ENCODE measurements at places on chromosomes 11 and 22.

GRCh38 chr11:75475767-75476650, 43.0 kb upstream of the KLHL35 start:
- DNase-seq: no peak

DNA sequence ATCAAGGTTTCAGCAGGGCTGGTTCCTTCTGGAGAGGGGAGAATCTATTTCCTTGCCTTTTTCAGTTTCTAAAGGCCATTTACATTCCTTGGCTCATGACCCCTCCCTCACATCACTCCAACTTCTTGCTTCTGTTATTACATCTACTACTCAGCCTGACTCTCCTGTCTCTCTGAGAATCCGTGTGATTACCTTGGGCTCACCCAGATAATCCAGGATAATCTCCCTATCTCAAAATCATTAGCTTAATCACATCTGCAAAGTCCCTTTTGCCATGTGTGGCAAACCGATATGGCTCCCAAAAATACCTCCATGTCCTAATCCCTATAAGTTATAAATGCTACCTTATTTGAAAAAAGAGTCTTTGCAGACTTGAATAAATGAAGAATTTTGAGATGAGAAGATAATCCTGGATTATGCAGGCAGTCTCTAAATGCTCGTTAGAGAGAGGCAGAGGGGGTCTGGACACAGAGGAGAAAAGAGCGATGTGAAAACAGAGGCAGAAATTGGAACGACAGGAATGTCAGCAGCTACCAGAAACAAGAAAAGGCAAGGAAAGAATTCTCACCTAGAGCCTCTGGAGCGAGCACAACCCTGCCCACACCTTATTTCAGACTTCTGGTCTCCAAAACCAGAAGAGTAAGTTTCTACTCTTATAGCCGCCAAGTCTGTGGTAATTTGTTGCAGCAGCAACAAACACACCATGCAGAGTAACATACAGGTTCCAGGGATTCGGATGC, 23.6 kb upstream of the ARHGAP32 start:
- DNase-seq: no peak

- no peak for DNase-seq
Observed at GRCh38 chr11:74288911-74289310, 22.5 kb downstream of the P4HA3 start.

DNA sequence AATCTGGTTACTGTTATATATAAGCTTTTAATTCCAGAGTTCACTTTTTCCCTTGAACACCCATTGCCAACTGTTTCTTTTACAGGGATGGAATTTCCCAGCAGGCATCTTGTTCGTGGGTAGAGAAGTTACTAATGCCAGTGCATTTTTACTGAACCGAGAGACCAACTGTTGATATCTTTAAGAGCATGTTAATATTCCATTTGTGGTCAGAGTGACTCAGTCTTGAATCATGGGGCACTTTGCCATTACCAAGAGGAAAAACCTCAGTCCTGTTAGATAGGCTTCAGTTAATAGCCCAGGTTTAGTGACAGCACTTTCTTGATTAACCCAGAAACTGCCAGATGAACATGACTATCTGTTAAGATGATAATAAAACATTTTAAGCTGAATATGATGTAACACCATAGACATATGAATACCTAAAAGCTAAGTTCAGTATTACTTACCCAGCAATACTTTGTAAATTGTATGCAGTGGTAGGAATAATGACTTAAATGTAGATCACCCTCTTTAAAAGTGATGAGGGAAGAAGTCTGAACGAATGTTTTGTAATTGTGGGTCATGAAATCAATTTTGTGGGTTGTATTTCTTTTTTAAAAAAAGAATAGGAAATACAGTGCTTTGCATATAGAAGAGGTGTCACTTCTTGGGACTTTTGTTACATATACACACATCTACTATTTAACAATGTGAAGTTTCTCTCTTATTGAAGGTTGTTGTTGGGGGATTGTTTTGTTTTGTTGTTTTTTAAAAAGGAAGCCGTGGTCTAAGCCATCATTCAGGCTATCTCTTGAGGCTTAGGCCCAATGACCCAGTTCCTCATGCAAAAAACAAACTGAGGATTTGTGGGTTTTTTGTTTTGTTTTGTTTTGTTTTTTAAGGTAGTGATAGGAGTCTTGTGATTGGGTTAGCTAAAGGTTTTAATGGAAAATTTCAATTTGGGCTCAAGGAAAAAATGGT, 79.2 kb upstream of the GRIK4 start:
- DNase-seq: no peak

DNA sequence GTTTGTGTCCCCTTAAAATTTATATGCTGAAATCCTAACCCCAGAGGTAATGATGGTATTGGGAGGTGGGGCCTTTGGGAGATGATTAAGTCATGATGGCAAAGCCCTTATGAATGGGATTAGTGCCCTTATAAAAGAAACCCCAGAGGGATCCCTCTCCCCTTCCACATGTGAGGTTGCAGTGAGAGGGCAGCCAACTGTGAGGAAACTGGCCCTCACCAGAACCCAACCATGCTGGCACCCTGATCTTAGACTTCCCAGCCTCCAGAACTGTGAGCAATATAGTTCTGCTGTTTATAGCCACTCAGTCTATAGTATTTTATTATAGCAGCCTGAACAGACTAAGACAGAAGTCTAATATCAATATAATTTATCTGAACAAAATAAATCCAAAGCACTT, 27.1 kb upstream of the RRAS2 start:
- no peak for DNase-seq

- DNase-seq: no peak
Observed at GRCh38 chr11:83970061-83970671, 684.0 kb upstream of the CCDC90B start.

DNA sequence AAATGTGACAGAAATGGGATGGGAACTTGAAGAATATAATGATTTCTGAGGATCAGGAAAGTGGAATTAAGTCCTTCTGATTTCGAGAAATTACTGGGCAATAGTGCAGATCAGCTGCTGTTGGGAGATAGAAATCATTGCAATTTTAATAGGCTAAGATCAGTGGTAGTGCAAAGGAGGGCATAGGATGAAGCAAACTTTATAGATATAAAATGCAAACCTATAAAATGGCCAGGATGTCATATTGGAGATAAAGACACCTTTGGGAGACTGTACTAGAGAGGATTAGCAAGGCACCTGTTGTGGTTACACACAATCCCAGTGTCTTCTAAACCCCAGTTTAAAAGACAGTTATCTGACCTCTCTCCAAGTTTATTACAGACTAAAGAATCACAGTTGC, 6.5 kb upstream of the MS4A7 start:
- DNase-seq: no peak

DNA sequence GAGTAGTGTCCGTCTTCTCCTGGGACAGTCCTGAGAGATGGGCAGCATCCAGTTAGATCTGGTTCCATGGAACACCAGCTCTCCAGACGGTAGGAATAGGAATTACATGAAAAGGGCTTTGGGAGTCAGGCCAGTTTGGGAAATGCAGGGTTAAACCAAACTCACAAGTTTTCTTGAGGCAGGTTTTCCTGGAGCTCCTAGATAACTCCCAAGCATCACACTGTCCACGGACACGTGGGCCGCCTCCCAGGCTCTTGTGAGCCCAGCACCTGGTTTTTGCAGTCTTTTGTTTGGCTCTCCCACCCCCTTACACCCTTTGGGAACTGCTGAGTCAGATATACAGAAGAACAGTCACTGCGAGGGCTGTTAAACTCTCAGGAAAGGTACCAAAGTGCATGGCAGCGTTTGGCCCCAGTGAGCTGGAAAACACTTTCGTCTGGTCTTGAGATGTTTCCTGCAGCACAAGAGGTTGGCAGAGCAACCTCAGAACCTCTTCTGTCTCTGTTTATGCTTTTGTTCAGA, 90.0 kb downstream of the BCR start:
- no peak for DNase-seq

DNA sequence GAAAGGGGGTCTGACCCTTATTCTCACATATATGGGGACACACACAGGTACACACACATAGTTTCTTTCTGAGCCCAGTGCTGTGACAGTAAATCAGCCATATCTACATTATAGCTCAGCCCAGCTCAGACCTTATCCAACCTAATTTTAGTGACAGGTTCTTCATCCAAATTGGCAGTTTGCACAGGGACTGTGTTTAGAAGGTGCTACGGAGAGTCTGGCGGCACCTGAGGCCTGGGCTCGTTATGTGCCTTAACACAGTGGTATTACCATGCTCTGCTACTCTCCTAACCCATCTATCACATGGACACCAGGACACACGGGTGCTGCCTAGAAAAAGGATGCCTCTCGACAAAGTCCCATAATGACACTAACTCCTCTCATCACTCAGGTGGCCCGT, 109.3 kb downstream of the GALNT18 start:
- no peak for DNase-seq

- DNase-seq: no peak
Observed at GRCh38 chr11:86815726-86816125, 15.4 kb downstream of the PRSS23 start.

GRCh38 chr11:106957030-106957482, 61.2 kb downstream of the GUCY1A2 start:
- DNase-seq: no peak

DNA sequence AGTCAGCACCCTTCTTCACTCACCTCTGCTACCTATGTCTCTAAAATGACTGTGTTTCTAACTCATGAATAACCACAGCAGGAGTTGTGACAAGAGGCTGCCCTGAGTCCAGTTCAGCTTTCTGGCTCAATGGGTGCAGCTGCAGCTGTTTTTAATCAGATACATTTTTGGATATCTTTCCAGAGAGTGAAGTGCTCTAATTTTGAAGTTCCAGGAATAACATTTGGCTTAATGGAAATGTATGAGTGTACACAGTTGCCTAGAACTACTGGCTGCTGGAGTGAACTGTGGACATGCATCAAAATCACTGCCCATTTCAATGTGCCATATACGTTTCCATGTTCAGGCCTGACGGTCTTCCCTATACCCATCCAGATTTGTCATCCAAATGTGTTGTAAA, 769.5 kb upstream of the ANO3 start:
- peak; percentile 32 for DNase-seq

DNA sequence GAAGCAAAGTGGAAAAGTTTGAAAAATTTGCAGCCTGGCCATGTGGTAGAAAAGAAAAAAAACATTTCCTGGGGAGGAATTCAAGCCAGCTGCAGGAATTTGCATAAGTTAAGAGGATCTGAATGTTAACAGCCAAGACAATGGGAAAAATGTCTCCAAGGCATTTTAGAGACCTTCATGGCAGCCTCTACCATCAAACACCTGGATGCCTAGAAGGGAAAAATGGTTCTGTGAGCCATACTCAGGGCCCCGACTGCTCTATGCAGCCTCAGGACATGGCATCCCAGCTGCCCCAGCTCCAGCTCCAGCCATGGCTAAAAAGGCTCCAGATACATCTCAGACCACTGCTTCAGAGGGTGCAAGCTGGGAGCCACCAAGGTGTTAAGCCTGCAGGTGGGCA, 149.1 kb upstream of the SOX6 start:
- DNase-seq: no peak

DNA sequence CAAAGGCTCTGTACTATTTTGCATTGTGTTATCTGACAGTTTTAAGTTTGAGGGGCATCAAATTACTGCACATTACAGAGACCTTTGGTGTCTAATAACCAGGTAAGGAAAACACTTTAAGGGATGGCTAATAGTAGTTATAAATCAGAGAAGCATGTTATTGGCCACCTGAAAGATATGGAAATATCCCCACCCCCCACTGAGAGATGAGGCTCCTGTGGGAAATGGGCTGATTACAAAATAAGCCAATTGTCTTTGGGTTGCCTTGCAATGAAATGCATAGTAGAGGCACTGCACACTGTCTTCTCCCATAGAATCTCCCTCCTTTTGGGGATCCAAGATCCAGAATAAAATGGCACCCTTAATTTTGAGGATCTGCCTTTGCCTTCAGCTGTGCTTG, 91.0 kb downstream of the IGLL5 start:
- no peak for DNase-seq

DNA sequence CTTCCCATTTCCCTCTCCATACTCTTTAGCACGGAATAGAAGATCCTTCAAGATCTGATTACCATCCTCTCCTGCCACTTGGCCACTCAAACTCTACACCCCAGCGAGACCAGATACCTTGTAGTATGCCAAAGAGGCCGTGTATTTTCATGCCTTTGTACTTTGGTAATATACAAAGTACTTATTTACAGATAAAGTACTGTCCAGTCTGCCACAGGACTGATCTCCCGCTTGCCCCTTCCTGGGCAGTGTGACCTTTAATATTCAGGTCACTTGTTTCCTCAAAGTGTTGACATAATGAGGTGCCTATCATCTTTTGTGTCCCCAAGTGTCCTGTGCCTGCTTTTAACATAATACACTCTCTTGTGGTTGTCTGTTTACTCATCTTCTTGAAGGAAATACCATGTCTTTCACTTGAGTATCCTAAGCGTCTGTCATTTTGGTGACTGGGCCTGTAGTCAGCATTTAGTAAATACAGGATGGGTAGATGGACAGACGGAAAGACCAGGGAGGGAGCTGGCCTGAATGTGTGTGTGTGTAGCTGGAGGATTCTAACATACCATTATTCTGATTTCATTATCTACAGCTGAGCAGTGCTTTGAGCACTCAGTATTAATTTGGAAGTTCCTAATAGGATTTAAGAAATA, 137.4 kb downstream of the NAV2 start:
- no peak for DNase-seq

DNA sequence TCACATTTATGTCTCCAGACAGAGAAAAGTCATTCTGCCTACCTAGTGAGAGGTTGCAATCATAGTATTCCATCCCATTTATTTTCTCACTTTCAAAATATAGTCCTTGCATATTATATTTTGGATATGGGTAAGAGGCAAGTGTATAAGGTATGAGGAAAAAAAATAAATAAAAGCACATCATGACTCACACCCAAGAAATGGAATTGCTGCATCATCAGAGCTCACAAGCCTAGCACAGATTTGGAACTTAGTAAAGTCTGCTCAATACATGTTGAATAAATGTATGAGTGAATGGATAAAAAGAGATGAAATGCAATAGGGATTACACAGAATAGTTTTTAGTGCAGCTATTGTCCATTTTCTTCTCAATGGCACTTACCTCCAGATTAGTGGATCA, 2.5 kb upstream of the OR51G1 start:
- no peak for DNase-seq

DNA sequence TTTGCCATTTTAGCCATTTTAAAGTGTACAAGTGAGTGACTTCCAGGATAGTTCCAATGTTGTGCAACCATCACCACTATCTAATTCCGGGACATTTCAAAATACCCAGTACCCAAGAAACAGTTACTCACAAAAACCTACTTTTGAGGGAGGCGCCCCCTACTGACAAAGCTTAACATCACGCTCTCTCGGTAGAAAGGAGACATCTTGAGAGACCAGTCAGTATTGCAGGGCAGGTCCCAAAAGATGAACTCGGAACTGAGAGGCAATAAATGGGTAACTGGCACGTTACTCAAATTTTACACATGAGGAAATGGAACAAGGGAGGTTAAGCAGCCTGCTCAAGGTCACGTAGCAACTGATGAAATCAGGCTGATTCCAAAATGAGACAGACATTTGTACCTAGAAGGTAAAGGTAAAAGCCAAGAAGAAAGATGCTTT, 50.0 kb upstream of the POU2AF1 start:
- DNase-seq: peak; percentile 42

GRCh38 chr11:100563541-100564280, 123.4 kb upstream of the ARHGAP42 start:
- no peak for DNase-seq

- peak; percentile 42 for DNase-seq
Observed at GRCh38 chr22:22942511-22943329, 55.1 kb downstream of the IGLL5 start.
